ENCODE measurements at places on chromosomes 16 and 17.

- DNase-seq, result no peak
Measured at GRCh38 chr17:29357821-29358232, 32.3 kb upstream of the TAOK1 start.

DNA sequence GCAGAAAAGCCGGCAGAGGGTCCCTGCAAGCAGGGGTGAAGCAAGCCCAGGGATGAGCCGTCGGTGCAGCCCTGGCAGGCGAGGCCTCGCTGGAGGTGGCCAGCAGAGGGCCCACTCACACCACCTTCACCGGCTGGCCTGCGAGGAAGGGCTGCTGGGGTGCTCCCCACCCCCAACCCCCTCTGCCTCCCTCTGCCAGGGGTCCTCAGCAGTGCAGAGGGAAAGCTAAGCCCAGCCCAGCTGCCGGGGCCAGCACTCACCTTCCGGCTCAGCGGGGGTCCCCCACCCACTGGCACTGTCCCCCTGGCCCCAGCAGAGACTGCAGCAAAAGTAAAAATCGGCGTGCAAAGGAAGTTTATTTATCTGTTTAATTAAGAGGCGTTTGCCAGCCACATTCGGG is 113.4 kb downstream of the ENGASE start:
- DNase-seq, result peak; percentile 77

- no peak for DNase-seq
Measured at GRCh38 chr17:45162025-45162687, 481 bp downstream of the HEXIM2 start.

- DNase-seq, result no peak
Measured at GRCh38 chr16:13435873-13436474, 484.0 kb upstream of the ERCC4 start.

DNA sequence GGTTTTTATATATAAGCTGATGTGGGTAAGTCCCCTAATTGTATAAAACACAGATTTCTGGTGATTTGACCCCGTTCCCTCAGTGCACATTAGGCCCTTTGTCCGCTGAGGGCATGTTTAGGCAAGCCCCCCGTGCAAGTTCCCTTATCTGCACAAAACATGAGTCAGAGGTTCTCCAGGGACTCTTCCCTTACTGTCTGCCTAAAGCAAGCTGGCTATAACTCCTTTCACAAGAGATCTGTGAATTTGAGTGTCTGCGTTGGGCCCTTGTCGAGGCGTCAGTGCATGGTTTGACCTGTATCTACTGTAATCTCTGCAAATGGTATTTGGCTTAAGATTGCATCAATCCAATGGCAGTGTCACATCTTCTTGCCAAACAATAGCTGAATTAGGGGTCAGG is 712.8 kb downstream of the CDH8 start:
- DNase-seq, result no peak

DNA sequence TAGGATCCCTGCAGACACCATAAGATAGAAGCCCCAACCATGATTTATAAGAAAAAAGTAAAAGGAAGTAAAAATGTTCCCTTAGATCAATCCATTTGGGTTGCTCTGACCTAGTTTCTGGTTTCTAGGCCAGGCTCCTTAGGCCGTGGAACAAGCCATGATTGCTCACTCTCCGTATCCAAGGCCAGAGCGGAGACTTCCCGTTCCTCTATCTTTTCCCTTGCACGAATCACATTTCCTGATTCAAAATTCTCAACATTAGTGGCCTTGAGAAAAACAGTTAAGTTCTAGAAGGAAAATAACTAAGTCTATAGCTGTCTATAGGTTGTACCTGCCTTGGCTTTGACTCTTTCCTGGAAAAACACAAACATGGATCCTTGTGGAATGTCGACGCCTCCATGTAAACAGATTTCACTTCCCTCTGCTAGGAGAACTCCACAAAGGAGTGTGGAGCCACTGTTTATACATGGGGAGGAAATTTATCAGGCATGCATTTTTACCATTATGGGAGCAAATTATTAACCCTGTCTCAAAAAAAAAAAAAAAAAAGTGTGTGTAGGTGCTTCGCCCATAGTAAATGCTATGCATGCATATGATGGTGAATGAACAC is 149.6 kb downstream of the ZFHX3 start:
- no peak for DNase-seq

DNA sequence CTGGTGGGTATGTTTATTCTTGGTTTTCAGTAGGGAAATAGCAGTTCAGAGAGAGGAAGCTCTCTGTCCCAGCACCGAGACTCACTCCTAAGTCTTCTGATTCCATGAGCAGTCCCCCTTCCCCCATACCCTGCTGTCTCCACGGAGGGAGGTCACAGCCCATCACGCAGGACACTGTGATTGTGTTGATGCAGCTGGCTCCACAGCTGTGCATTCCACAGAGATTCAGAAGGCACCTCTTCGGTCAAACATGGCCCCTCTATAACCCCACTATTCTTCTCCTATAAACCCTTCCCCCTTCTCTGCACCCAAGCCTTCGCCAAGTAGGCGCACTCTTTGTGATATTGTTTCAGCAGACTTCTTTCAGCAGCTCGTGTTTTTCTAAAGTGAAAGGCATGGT is 104.3 kb upstream of the HLF start:
- no peak for DNase-seq

DNA sequence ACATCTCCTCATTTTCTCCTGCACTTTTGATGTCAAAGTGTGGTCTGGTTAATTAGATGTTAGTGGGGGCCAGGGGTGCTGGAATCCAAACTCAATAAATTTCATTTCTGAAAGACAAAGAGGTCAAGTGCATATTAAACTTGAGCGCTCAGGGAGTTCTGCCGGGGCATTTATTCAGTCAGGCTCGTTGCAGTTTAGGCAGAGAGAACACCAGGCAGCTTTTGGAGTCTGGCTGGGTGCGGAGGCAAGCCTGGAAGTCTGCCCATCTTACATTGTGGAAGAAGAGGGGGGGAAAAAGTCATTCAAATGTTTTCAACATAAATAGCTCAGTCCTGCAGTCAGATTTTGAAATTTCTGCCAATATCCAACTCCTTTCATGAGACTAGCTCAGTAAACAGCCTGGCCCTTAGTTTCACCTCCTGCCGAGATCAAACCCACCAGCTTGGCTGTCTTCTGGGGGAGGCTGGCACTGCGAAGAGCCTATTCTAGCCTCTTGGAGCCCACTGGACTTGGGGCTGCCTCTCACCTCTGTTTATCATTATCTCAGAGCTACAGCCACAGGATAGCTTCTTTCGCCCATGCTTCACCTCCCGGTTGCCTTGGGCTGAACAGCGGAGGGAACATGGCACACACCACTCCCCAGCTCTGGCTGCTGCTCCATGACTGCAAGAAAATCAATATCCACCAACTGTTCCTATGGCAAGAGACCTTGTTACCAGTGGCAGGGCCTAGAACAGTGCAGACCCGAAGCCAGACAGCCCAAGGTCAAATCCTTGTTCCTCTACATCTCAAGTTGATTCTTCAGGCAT is 177.4 kb upstream of the CDH5 start:
- peak; percentile 37 for DNase-seq

- peak; percentile 70 for DNase-seq
Measured at GRCh38 chr17:69523244-69523861, 108.9 kb downstream of the MAP2K6 start.
